Activated naive CD8-positive, alpha-beta T cell treated with anti-CD3 and anti-CD28 coated beads, Interleukin-2, amount 50 U/mL, for 16 hours (primary cell): ENCODE measurements at places on chromosomes 1 and 21.

- DNase-seq: no peak
Observed at GRCh38 chr1:234260578-234260977, 112.7 kb upstream of the COA6 start.

DNA sequence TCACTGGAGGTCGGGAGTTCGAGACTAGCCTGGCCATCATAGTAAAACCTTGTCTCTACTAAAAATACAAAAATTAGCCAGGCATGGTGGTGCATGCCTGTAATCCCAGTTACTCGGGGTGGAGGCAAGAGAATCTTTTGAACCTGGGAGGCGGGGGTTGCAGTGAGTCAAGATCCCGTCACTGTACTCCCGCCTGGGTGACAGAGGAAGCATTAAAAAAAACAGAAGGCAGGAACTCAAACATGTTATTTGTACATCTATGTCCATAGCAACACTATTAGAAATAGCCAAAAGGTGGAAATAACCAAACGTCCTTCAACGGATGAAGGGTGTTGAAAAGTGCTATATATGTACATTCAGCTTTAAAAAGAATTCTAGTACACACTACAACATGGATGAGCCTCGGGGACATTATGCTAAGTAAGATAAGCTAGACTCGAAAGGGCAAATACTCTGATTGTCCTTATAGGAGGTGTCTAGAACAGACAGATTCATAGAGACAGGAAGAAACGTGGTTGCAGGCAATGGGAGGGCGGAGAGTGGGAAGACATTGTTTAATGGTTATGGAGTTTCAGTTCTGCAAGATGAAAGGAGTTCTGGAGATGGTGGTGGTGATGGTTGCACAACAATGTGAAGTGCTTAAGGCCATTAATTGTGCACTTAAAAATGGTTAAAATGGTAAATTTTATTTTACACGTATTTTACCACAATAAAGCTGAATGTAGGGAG, 19.2 kb downstream of the NLRP3 start:
- DNase-seq: no peak

GRCh38 chr1:9888886-9889285, 21.2 kb downstream of the CTNNBIP1 start:
- no peak for DNase-seq

- no peak for DNase-seq
Observed at GRCh38 chr1:109977225-109977624, 7.3 kb upstream of the AHCYL1 start.

GRCh38 chr1:212512816-212513559, 80.3 kb downstream of the NENF start:
- DNase-seq: no peak
